ENCODE measurements at places on chromosomes 13 and 19. TPM values are rescaled to one million over a fixed set of nuclear protein-coding genes. Genes with fewer than 3 reads are reported as not detected.

DNA sequence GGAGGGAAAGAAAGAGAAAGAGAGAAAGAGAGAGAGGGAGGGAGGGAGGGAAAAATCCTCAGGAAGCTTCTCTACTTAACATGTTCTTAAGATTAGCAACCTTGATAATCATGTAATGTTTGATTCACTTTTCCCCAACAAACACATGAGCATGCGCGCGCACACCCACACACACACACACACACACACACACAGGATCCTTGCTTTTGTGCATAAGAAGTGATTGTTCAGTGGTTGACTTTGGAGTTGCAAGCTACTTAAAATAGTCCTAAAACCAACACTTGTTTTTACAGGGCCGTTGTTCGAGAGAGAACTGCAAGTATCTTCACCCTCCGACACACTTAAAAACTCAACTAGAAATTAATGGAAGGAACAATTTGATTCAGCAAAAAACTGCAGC, 100.0 kb upstream of the RAP2A start:
- H3K27ac ChIP-seq: no peak overlapping the region
- no peaks in the 10 kb centered on the region for H3K36me3 ChIP-seq
- DNase-seq: no peak

GRCh38 chr13:98393873-98394272, 183.0 kb downstream of the STK24 start:
- no peak overlapping the region for H3K4me3 ChIP-seq
- H3K27ac ChIP-seq: no peak overlapping the region
- no peaks in the 10 kb centered on the region for H3K4me1 ChIP-seq

GRCh38 chr19:12703046-12703445, 6.6 kb upstream of the FBXW9 start:
- no peak overlapping the region for H3K27ac ChIP-seq
- H3K4me3 ChIP-seq: no peak overlapping the region
- peak; percentile 37 for DNase-seq
- no peaks in the 10 kb centered on the region for H3K27me3 ChIP-seq
- H3K36me3 ChIP-seq: peaks cover 90% of the 10 kb centered on the region

GRCh38 chr19:42872608-42873007, 6.9 kb downstream of the PSG1 start:
- no peak overlapping the region for H3K27ac ChIP-seq
- no peak overlapping the region for H3K4me3 ChIP-seq
- H3K4me1 ChIP-seq: peaks cover 29% of the 10 kb centered on the region
- H3K36me3 ChIP-seq: no peaks in the 10 kb centered on the region
- H3K27me3 ChIP-seq: no peaks in the 10 kb centered on the region
- DNase-seq: no peak

DNA sequence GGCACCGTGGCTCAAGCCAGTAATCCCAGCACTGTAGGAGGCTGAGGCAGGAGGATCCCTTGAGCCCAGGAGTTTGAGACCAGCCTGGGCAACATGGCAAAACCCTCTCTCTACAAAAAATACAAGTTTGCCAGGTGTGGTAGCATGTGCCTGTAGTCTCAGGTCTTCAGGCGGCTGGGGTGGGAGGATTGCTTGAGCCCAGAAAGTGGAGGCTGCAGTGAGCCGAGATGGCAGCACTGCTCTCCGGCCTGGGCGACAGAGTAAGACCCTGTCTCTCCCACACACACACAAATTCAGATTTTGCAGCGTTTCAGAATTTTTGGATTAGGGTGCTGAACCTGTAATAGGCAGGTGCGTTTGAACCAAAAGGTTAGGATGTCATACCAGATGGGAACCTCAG, 2.2 kb downstream of the RPS11 start:
- no peak overlapping the region for H3K27ac ChIP-seq
- no peak for DNase-seq
- H3K4me1 ChIP-seq: peaks cover 6% of the 10 kb centered on the region
- peaks cover 82% of the 10 kb centered on the region for H3K36me3 ChIP-seq
- no peaks in the 10 kb centered on the region for H3K27me3 ChIP-seq

DNA sequence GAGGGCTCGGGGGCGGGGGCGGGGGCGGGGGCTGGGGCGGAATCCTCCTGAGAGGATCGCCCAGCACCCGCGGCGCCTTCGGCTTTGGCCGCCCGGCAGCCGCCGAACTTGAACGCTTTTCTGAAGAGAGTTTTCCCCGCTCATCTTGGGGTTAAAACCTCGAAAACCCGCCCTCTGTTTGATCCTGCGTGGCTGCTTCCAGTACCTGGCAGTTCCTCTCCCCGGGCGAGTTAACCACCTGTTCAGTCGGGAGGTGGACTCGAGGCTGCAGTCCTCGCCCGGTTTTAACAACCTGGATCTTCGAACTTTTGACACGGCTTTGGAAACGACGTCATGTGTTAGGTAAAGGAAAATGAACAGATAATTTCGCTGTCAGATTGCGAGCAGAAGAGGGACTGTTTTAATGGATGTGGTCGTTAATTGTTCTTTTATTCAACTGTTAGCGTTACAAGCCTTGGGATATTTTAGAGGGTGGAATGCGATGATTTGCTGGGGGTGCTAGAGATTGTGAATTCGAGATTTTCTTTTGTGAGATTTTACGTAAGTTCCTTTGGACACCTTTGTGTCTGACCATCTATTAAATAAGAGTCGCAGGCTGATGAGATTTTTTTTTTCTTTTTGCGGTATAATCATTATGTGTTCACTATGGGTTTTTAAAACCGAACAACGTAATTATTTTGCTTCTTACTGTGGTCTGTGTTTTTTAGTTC, 1.0 kb downstream of the FNDC3A start:
- no peaks in the 10 kb centered on the region for H3K27me3 ChIP-seq
- H3K4me1 ChIP-seq: peaks cover 25% of the 10 kb centered on the region
- H3K27ac ChIP-seq: peak overlapping the region; percentile 97

TBXA2R gene
- total RNA-seq: not detected

MYO9B gene
- total RNA-seq: 49.5 TPM

FLT1 gene
- total RNA-seq: not detected

ZNF581 gene
- total RNA-seq: 22.3 TPM

TNFRSF19 gene
- not detected for total RNA-seq

CYP4F3 gene
- 0.42 TPM for total RNA-seq
